ENCODE measurements at places on chromosomes 11 and 22. TPM values are rescaled to one million over a fixed set of nuclear protein-coding genes. Genes with fewer than 3 reads are reported as not detected.

Gene DNAJB7
- not detected for total RNA-seq

Gene SAAL1
- total RNA-seq: 48.3 TPM

Gene RFPL1
- total RNA-seq: not detected

Gene APOL5
- not detected for total RNA-seq

Gene EFCAB6
- total RNA-seq: 1.5 TPM

All from H1 (cell line).